ENCODE measurements at places on chromosomes 1 and 21. TPM values are rescaled to one million over a fixed set of nuclear protein-coding genes. Genes with fewer than 3 reads are reported as not detected.

GRCh38 chr1:165416876-165417275, 28.1 kb downstream of the RXRG start:
- no peak for DNase-seq

The C8A gene
- total RNA-seq, result not detected

The KIAA1614 gene
- total RNA-seq, result 13.8 TPM

The IGFN1 gene
- not detected for total RNA-seq

Data from thoracic aorta (tissue), 2 donors.